ENCODE measurements at places on chromosomes 11 and 22.
A peak's percentile ranks its signal among the peaks of the same experiment; 100 is the strongest.

DNA sequence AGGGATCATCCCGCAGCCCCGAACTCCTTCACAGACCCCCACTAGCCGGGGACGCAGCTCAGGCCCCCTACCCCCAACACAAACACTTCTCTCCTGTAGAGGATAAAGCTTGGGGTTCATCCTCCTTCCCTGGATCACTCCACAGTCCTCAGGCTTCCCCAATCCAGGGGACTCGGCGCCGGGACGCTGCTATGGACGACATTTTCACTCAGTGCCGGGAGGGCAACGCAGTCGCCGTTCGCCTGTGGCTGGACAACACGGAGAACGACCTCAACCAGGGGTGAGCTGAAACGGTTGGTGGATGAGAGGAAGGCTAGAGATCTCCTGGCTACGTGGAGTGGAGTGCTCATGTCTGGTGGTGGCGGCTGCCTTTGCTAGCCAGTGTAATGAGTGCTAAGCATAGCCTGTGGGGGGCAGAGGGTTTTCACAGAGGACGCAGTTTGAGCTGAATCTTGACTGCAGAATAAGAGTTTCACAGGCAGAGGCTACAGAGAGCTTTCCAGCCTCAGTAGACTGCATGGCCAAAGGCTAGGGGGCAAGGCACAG lies 580 bp downstream of the ILK start:
- DNase-seq: peak; percentile 75

GRCh38 chr11:129249351-129249750 lies 57.2 kb upstream of the ARHGAP32 start:
- DNase-seq: no peak

DNA sequence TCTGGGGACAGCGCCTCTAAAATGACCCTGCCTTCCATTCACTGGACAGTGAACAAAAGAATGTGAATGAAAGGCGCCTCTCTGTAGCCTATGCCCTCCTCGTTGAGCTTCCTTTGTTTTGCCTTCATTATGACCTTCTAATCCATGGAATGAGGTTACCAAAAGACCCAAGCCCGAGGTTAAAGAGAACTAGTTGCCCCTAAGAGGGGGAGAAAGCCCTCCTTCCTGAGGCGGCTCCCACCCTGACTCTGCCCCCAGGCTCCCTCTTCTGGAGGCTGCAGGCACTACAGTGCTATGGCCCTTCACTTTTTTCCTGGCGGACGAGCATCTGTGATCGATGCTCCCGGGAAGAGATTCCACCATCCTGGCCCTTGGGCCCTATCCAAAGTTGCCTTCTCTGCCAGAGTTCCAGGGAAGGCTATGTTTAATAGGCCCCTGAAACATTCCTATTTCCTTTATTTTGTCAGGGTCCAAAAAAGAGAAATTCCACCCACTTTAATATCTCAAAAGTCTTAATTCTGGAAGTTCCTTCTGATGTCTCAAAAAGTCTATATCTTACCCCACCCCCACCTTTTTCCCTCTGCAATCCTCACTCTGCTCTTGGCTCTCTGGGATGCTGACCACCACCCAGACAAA lies 147.3 kb downstream of the FEZ1 start:
- peak; percentile 7 for DNase-seq

- DNase-seq: no peak
Observed at GRCh38 chr11:123760894-123761293, 6.6 kb upstream of the OR6X1 start.

- DNase-seq: no peak
Observed at GRCh38 chr22:26033586-26033985, 135.7 kb upstream of the SEZ6L start.

DNA sequence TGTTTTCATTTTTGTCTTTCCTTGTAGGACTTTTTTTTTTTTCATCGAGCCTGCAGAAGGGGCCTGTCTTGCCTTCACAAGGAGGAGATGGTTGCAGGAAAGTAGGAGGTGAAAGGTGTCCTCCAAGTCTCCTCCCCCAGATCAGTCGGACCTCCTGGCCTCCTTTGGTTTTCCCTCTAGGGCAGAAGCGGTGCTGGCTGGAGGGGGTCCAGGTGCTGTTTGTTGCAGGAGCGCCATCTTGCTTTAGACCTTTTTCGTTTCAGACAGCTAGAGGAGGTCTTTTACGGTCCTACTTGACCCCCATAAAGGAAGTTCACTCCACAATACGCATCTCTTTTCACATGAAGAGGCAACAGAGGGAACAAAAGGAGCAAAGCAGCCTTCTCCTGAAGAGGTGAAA lies 66.0 kb downstream of the ZBTB16 start:
- no peak for DNase-seq

DNA sequence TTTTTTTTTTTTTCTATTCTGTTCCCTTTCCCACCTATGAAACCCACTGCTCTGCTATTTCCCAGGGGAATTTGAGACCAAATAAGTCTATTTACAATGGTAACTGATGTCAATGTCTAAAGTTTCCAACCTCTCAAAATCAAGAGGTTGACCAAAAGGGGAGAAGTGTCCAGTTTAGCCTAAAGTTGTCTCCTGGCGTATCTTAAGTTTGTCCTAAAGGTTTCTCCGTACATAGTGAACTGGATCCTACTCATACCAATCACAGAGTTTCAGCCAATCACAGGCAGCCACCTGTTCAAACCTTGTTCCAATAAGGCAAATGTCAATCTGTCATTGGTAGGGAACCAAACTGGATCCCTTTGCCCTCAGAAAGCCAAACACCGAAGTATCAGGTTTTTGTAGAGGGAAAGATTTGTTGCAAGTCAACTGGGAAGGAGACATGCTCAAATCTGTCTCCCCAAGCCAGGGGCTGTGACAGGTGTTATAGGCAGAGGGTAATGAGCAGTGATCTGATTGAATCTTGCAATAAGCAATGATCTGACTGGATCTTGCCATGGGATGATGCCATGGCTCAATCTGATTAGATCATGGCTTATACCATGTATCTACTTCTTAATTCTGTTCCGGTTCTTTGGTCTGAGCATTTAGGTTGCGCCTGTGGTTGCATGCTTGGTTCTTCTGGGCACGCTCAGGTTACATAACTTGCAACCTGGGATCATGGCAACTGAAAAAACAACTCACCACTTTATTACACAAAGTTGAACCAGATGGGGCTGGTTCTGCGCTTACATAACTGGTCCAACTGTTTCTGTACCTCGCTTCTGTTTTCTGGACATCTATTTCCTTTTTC lies 1.1 kb upstream of the VPS37C start:
- DNase-seq: peak; percentile 58

DNA sequence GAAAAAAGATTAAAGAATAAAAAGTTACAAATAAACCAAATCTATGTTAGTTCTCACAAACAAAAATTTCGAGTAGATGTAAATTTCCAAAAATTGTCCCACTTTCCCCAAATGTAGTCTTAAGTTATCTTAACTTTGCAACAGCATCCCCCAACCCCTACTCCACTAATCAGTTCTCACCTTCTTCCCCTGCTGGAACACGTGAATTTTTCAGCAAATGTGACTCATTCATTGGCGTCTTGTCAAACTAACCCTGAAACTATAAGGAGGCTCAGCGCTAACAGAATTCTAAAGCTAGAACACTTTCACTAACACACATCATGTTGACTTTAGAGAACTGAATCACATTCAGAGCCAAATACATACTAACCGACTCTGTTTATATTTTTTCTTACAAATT lies 46.1 kb downstream of the PHF21A start:
- no peak for DNase-seq

Data from SW480 (cell line).